ENCODE measurements at places on chromosomes 2 and 18.

DNA sequence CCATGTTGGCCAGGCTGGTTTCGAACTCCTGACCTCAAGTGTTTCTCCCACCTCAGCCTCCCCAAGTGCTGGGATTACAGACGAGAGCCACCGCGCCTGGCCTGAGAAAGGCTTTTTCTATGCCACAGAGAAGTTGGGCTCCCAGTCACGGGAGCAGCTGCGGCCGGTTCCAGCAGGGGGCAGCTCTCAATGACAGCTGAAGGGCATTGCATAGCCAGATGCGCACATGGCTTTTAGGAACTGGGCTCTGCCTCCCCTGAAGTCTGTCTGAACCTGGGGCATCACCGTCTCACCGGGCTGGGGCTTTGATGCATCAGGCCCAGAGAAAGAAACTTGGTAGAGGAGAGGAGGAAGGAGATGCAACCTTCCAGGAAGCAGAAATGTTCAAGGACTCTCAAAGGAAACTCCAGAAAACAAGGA, 84.2 kb upstream of the LAPTM4A start:
- DNase-seq = peak; percentile 7

DNA sequence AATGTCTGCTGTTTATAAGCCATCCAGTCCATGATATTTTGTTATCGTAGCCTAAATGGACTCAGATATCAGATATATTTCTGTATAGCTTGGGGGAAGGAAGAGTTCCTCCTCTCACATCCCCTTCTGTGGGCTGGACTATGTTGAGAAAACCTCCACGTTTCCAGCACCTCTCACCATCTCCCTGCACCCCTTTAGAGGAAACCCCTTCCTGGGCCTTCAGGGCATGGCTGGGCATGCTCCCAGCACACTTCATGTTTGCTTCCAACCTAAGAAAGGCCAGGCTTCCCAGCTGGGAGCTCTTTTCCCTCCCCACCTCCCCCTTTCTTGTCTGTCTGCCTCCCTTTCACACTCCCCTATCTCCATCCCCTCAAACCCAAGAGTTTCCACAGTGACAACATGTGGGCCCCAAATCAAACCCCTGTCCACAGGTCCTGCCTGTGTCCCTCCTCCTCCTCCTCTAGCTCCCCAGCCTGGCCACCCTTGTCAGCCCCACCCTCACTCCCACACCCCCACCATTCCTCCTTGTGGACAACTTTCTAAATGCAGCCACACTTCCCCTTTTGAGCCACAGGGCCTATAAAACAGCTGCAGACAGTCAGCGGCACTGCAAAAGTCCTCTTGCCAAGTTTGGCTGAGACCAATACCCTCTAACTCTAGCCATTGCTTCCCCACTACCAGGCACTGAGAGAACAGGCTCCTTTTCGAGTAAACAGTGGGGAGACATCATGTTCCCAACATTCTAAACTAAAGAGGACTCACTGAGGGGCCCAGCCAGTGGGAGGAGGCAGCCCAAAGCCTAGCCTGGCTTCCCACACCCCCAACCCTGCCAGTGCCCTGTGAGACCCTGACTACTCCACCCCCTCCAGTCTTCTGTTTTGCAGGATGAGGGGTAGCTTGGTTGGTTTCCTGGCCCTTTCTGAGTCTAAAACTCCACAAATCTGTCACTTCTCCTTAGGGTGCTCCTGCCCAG, 120.5 kb downstream of the ZFP36L2 start:
- DNase-seq = no peak

DNA sequence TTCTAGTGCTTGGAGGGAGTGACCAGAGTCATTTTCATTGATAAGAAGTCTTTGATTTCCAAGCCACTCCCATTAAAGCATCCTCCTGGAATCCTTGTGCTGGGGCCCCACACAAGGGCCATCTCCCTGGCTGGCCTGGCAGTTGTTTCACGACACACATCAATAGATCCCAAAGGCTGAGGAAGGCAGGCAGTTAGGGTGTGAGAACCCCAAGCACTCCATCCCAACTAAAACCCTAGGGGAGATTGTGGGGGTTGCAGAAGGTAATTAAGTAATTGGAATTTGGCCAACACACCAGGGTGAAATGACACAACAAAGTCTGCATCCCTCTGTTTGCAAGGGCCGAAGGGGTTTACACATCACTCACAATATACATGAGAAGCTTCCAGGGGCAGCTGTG, 578.1 kb upstream of the SYT4 start:
- no peak for DNase-seq

- DNase-seq = no peak
Observed at GRCh38 chr2:71153585-71154224, 23.3 kb downstream of the MPHOSPH10 start.

DNA sequence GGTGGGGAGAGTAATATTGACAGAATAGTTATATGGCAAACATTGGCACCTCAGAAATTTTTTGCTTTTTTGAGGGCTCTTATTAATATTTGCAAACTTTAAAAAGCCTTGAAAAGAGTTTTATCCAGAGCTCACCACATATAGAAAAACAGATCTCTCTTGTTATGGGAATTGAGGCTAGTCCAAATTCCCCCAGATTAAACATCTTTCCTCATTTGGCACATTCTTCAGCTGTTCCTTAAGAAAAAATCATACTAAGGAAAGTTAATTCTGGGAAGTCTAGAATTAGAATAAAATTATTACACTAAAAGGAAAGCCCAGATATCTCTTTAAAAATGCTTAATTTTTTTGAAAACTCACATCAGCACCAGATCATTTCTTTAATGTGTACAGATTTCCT, 5.6 kb downstream of the TFPI start:
- no peak for DNase-seq

- no peak for DNase-seq
Observed at GRCh38 chr18:43876748-43877147, 599.5 kb upstream of the SYT4 start.

GRCh38 chr2:74982577-74982976, 24.1 kb downstream of the POLE4 start:
- no peak for DNase-seq

GRCh38 chr2:48529194-48529593, 760 bp upstream of the STON1 start:
- DNase-seq = no peak

DNA sequence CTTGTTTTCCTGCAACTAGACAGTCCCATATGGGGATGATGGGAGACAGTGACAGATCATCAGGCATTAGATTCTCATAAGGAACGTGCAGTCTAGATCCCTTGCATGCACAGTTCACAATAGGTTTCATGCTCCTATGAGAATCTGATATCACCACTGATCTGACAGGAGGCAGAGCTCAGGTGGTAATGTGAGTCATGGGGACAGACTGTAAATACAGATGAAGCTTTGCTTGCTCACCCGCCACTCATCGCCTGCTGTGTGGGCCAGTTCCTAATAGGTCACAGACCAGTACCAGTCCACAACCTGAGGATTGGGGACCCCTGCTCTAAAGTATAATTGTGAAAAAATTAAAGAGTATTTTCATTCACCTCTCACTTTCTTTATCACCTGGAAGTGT, 23.6 kb upstream of the RAB1A start:
- DNase-seq = no peak

DNA sequence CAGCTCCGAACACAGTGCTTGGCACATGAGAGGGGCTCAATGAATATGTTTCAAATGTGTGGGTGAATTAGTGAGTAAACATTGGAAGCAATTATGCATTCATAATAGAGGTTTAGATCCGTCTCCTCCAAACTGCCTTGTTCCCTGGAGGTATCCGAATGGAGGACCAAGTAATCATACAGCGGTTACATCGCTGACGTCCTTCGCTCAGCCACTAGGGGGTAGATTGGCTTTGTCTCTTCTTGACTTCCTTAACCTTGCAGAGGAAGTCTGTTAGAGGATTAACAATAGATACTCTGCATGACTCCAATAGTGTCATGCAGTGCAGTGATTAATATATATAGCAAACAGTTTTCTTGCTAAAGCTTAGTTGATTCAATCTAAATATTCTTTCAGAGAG, 517.0 kb downstream of the PTPRM start:
- no peak for DNase-seq

DNA sequence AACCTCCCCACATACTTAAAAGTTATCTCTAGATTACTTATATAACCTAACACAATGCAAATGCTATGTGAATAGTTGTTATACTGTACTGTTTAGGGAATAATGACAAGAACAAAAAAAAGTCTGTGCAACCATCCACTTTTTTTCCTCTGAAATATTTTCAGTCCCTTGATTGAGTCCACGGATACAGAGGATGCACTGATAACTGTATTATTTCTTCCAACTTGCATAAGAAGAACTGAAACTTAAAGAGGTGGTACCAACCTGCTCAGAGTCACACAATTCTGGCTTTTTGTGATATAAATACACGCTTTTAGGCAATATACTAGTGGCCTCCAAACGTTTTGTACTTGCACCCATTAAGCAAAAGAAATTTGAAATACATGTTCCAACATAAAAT, 1.4 kb downstream of the SMC6 start:
- DNase-seq = no peak

DNA sequence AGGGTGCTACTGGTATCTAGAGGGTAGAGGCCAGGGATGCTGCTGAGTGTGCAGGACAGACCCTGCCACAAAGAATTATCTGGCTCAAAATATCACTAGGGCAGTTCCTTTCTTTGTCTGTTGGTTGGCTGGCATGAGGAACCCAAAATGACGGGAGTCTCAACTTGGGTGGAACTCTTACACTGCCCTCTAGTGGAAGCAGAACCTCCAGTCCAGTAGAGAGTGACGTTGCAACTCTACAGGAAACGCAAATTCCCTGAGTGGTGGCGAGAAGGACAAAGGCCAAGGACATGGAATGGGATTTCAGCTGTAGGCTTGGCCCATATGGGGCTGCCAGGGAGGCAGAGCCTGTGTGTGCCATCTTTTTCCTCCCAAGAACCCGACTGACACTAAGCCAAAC, 47.1 kb downstream of the COPS8 start:
- no peak for DNase-seq

DNA sequence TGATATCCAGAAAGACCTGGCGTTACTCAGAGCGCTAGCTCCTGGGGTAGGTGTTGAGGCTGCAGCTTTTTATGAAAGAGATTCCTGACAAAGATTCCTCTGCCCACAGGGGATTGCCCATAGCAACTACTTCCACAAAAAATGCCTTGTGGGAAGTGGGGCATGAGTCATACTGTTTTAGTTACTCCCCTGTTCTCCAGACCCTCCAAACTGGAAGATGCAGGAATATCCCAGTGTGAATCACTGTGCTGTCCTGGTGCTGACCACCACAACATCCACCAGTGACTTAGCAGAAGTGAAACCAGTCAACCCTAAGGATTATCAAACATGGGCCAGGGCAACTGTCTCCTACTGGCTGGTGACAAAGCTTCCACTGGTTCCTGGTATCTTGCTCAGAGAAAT, 61.8 kb downstream of the CDH2 start:
- no peak for DNase-seq

DNA sequence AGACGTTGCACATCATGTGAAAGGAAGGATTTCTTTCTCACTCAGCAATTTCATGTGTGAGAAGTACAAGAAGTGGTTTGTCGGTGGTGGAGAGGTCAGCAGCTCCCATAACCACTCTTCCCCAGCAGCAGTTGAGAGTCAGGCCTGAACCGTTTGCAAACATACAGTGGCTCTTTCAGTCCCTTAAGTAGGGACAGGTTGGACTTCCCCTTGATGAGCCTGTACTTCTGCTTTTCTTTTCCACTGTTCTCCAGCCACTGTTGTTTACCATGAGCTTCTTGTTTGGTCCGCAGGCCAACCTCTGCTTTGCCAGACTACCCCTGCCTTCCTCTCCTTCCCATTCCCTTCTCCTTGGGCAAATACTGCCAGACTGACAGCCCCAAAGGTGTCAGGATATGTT, 391.3 kb upstream of the CELF4 start:
- DNase-seq = no peak

DNA sequence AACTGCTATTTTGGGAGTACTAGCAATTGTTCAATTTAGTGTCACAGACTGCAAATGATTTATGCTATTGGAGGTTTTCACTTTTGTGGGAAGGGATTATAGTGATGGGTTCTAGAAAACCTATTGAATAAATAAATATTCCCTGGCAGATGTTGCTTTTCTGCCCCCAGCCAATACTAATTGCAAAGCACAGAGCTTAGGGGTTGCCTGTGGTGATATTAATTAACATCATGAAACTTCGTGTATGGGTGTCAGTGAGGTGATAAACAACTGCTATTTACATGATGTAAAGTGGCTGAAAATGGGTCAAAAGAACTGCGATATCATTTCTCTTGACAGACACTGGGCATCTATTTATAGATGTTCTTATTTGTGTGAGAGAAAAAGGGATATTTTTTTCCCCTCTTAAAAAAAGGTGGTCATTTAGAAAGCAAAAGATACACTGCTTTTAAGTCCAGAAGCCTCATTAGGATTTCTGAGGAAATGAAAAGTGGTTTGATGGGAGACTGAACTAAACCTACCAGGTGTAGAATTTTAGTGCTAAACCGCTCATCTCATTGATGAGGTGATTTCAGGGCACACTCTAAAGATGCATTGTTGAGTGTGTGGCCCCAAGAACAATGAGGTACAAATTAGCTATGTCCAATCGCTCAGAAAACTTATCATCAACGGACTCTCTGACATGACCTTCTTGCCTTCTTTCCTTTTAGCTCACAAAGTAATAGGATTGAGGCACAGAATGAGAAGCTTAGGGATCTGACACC, 116.7 kb upstream of the CHST9 start:
- DNase-seq = no peak

DNA sequence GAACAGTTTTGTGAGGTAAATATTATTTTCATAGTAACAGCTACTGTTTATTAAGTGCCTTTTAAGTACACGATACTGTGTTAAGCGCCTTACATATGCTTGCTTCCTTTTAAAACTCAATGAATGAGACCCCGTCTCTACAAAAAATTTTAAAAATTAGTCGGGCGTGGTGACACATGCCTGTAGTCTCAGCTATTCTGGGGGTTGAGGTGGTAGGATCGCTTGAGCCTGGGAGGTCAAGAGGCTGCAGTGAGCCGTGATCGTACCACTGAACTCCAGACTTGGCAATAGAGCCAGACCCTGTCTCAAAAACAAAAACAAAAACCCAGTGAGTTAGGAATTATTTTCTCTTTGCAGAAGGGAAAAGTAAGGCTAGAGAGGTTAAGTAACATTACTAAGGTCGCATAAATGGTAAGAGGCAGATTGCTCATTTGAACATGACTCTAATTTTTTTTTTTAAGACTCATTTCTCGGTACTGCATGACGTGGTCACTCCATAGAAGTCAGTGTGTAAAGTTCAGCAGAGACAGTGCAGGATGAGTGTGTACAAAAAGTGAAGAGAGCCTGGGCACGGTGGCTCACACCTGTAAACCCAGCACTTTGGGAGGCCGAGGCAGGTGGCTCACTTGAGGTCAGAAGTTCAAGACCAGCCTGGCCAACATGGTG, 1.1 kb downstream of the METAP1D start:
- no peak for DNase-seq

GRCh38 chr18:8307960-8308359, 301.3 kb upstream of the RAB12 start:
- no peak for DNase-seq

Data from activated T-cell treated with anti-CD3 and anti-CD28 coated beads for 1 hour (primary cell).